ENCODE measurements at places on chromosomes 12 and 14.

DNA sequence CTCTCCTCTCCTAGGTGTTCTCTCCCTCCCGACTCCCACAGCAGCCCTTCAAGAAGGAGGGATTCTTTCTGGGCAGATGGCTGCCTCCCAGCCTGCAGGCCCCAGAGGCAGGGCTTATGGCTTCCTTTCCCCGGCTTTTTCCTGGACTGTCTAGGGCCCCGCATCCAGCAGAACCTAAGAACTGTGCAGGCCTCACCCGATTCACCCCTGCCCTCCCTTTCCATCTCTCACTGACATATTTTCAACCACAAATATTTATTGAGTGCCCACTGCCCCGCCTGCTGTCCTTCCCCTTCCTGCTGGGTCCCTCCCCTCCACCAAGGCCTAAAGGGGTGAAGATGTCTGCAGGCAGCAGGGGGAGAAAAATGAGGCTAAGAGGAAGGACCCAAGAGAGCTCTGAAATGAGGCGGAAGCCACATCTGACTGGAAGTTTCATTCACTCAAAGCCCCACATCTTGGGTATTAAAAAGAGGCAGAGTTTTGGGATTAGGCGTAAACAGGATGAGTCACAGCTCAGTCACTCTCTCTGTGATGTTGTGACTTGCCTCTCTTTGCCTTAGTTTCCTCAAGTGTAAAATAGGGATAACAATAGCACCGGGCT, 2.9 kb downstream of the SCNN1A start:
- DNase-seq: peak; percentile 20

- no peak for DNase-seq
These were observed 173.4 kb upstream of the PZP start for GRCh38 chr12:9381619-9382018.

DNA sequence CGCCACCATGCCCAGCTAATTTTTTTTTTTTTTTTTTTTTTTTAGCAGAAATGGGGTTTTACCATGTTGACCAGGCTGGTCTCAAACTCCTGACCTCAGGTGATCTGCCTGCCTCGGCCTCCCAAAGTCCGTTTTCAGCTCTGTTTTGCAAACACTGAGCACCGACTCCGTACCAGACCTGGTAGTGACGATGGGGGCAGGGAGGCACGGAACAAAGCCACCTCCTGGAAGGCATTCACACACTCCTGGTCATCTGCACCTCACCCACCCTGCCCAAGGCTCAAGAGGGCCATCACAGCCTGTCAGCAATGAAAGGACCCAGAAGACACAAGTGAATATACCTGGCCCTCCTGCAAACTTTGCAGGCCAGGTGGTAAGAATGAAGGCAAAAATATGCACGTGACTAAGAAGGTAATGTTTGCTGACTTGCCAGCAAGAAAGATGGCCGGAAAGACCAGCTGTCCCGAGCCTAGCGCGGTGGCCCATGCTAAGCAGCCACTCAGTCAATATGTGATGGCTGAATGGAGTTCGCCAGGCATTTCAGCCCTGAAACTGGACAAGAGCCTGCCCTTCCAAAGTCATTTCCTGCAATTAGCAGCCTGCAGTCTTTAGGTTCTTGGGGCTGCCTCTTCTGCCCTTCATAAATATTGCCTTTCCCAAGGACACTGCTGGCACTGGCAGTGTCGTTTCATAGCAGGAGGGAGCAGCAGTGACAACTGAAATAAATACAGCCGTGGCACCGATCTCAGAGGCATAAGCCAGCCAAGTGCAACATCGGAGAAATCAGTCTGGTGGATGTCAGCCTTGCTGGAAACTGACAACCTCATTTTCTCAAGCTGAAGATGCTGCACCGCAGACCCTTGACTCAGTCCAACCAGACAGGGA, 17.6 kb downstream of the MMAB start:
- no peak for DNase-seq

- DNase-seq: peak; percentile 74
These were observed 32.9 kb upstream of the MDM1 start for GRCh38 chr12:68364893-68365725.

- no peak for DNase-seq
These were observed 121.2 kb upstream of the SLC35F4 start for GRCh38 chr14:57987051-57987450.

DNA sequence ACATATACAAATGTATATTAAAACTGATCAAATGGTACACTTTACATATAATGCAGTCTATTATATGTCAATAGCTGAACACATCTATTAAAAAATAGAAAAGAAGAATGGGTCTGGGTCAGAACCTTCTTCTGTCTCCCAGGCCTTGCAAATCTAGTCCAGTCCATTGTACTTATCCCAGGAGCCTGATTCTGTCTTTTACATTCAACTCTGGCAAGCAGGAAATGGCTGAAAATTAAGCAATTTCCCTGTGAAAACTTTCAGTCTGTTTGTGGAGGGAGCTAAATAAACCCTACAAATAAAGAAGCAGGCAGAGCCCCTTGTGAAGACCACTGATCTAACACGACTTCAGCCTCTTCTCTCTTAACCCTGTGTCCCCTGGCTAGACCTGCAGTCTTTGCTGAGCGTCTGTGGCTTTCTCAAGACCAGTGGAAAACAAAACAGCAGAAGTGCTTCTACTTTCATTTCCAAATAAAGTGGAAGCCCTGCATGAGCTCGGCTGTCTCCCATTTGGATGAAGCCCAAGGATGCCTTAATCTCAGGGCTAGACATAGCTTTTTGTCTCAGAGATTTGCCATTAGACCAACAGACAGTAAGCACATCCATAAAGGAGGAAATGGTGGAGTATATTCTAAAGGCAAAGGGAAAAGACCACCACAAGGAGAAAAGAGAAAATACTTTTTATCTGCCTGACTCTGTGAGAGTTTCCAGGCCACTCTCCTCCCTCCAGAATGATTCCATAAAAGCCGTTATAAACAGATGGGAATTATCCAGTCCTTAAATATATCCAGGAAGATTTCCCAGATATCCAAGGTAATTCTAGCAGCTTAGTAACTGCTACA, 48.2 kb downstream of the CRACR2A start:
- no peak for DNase-seq

- DNase-seq: no peak
These were observed 23.7 kb upstream of the CHST11 start for GRCh38 chr12:104433061-104433460.

- no peak for DNase-seq
These were observed 111.6 kb downstream of the HECTD4 start for GRCh38 chr12:112270673-112271072.

Data from activated CD4-positive, alpha-beta T cell treated with anti-CD3 and anti-CD28 coated beads, Interleukin-2, amount 50 U/mL, for 24 hours (primary cell).